Ecto neural progenitor cell (in vitro differentiated cells): ENCODE measurements at places on chromosomes 7 and 10.

GRCh38 chr10:78508955-78509748 is 475.5 kb downstream of the RPS24 start:
- DNase-seq: peak; percentile 23

DNA sequence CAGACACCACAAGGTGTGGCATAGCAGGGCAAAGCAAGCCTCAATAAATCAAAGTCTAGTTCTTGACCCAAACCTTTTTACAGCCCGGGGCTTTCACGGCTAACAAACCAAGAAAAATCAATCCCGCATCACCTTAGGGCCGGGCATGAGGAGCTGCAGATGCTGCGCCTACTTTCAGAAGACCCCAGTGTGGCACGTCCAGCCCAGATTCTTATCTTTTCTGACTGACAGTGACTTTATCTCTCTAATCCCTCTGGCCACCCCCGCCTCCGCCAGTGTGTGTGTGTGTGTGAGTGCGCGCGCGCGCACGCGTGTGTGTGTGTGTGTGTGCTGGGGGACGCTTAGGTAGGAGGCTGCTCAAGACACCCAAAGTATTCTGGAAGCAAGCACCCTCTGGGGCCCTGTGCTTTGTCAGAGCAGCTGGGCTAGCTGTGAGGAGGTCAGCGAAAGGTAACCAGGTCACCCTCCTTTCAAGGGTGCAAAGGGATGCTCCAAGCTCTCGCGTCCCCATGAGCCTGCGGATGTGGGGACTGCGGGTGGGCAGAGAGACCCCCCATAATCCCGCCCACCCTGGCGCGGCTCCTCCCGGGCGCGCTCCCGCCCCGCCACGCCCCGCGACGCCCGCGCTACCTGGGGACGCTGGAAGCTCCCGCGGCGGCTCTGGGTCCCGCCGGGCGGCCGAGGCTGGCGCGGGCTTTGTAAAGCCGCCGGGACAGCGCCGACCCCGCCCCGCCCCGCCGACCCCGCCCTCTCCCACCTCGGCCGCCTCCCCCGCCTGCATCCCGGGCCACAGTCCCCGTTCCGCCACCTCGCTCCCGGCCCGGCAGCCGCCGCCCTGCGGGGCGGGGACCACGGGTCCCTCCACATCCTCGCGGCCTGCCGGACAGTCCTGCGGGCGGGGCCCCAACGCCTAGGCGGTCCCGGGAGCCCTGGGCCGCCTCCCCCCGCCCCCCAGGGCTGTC is 57.1 kb upstream of the RHOBTB1 start:
- peak; percentile 80 for DNase-seq

GRCh38 chr7:30702200-30702599 is 19.9 kb upstream of the CRHR2 start:
- no peak for DNase-seq

GRCh38 chr10:94218493-94219183 is 144.1 kb downstream of the NOC3L start:
- DNase-seq: no peak
